Ascending aorta (tissue), 2 donors: ENCODE measurements at places on chromosomes 1 and 21.

DNA sequence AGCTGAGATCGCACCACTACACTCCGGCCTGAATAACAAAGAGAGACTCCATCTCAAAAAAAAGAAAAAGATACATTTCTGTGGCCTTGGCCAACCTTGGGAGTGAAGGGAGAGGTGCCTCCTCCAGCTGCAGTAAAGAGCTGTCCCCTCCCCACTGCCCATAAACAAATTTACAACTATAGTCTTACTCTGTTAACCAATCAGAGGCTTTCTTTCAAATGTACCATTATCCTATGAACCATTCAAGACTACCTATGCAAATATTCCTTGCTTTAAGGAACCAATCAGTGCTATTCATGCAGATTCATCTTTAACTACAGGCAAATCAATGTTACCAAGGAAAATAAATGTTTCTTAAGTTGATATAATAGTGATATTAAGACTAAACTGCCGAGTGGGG lies 1.0 kb downstream of the CELA2B start:
- DNase-seq: no peak

- DNase-seq: no peak
Measured at GRCh38 chr1:80731241-80731894, 1069.4 kb upstream of the ADGRL2 start.

GRCh38 chr1:204867666-204868339 lies 2.9 kb upstream of the NFASC start:
- peak; percentile 48 for DNase-seq

- DNase-seq: no peak
Measured at GRCh38 chr1:41315871-41316270, 45.4 kb upstream of the FOXO6 start.

GRCh38 chr1:244779410-244779809 lies 56.0 kb upstream of the COX20 start:
- DNase-seq: no peak

- DNase-seq: no peak
Measured at GRCh38 chr1:223842784-223843183, 3.0 kb downstream of the TP53BP2 start.

DNA sequence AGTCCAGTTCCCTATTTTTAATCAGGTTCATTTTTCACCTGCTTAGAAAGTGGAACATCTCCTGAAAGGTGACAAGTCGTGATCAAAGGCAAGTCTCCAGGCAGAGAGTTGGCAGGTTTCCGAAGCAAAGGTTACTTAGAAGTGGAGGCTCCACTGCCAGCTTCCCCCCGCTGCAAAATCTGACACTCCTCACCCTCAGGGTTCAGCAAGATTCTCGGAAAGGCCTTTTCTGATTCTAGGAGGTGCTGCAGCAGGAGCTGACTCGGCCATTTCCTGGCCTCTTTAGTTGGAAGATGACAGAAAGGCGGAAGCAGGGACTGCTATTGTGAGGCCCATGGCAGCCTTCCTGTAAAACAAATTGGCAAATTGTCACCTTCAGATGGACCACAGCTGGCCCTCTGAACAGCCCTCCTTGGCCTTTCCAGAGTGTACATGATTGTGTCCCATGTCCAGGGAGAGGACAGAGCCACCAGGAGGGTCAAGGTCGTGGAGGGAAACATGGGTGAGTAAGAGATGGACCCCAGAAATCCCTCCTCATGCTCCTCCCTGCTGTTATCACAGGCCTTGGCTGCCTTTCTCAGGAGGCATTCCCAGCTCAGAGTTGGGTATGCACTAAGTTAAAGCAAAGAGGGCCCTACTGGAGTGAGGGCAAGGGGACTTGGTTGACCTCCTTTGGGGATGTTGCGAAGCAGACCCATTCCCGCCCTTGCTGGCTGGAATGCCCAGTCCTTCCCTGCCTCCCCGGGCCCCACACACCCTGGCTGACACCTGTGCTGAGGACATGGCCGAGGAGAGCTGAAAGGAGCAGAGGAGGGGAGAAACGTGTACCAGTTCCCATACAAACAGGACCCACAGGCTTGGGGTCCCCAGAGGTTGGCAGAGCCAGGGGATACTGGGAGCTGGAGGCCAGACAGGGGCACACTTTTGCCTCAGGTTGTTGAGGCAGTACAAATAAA lies 115.5 kb upstream of the IRF2BP2 start:
- peak; percentile 75 for DNase-seq

DNA sequence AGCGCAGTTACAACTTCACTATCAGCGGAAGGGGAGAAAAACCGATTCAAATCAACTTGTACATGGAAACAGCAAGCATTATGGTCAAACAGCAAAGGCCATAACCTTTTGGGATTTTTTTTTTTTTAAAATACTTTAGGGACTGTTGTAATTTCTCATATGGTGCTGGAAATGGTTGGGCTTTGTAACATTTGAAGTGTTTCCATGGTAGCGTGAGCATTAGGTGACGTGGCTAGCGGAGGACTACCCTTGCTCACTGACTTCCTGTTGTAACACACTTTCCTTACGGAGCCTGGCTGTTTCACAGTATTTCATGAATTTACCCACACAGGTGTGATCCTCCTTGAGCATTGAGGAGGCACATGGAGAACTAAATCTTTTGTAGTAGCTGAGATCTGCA lies 269.5 kb downstream of the TM2D1 start:
- DNase-seq: no peak

- DNase-seq: no peak
Measured at GRCh38 chr1:41518471-41518870, 34.0 kb upstream of the EDN2 start.

DNA sequence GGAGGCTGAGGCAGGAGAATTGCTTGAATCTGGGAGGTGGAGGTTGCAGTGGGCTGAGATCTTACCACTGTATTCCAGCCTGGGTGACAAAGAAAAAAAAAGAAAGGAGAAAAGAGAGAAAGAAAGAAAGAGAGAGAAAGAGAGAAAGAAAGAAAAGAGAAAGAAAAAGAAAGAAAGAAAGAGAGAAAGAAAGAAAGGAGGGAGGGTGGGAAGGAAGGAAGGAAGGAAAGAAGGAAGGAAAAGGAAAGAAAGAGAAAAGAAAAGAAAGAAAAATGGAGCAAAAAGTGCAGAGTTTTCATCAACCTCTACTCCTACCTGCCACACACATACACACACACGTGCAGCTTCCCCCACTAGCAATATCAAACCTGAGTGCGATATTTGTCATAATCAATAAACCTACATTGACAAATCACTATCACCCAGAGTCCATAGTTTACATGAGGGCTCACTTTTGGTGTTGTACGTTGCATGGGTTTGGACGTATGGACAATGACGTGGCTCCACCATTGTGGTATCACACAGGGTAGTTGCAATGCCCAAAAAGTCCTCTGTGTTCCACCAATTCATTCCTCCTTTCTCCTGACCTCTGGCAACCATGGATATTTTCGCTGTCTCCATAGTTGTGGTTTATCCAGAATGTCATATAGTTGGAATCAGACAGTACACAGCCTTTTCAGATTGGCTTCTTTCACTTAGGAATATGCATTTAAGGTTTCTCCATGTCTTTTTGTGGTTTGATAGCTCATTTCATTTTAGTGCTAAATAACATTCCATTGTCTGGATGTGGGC lies 36.5 kb downstream of the EVA1C start:
- DNase-seq: no peak

DNA sequence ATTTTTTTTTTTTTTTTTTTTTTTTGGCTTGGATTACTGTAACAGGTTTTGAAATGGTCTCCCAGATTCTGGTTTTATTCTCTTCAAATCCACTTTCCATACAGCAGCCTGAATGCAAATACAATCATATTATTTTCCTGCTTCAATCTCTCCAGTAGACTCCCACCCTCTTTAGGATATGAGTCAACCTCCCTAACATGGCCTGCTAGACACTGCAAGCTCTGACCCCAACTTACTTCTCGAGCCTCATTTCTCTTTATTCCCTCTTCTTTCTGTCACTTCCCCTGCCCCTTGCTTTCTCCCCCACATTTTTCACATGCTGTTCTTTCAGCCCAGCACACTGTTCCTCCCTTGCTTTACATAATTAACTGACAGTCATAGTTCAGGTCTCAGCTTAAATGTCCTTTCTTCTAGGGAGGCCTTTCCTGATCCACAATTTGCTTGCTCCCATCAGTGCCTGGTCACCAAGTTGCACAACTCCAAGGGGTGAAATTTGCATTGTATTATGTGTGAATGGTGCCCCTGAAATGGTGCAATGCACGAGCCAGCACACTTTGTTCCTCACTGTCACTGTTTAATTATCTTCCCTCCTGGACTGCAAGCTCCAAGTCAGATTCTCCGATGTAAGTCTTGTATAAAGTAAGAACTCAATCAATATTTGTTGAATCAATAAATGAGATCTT lies 22.1 kb upstream of the IL19 start:
- DNase-seq: no peak

DNA sequence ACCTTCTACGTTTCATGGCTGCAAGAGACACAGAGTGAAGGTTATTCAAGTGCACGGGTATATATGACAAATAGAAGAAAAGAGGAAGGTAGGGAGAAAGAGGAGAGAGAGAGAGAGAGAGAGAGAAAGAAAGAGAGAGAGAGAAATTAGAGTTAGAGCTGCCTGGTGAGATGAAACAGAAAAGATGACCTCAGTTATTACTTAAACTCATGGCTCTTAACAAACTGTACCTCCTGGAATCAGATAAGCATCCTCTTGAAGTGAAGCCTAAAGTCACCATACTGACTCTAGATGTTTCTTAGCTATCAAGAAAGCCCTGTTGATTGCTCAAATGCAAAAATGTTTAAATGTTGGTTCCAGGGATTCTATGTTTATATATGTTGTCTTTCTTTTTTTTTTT lies 597.7 kb upstream of the ZP4 start:
- DNase-seq: no peak

- no peak for DNase-seq
Measured at GRCh38 chr1:70299472-70299871, 55.0 kb downstream of the ANKRD13C start.

DNA sequence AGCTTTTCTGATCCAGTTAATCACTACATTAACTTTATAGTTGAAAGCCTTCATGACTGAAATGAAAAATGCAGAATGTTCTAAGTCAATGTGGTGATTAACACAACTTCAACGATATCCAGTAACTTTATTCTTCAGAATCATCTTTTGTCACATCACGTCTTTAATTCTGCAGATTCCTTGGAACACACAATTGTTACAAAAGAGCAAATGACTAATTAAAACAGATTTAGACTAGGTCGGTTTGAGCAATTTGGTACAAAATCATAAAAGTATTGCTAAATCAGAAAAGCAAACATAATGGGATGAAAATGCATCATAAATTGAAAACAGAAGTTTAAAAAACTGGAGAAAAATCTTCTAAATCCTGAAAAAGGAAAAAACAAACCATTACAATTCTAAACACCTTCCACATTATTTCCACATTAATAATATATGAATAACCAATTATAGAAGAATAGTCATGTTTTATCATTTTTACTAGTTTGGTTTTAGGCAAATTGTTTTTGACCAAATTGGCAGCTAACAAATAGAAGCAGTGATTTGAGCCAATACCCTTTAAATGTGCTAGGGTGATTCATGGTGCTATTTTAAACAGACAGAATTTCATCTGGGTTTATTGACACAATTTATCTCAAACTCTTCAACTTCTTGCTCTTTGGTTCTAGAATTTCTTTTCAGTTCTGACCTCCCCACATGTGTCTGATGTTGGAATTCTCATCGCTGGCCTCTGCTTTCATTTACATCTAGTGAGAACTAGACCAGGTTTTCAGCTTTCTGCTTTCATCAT lies 468.1 kb upstream of the PTBP2 start:
- DNase-seq: no peak

GRCh38 chr1:14240265-14240664 lies 358.2 kb upstream of the KAZN start:
- DNase-seq: no peak

- DNase-seq: no peak
Measured at GRCh38 chr1:97378596-97378995, 542.2 kb downstream of the DPYD start.

- peak; percentile 83 for DNase-seq
Measured at GRCh38 chr21:25561668-25562641, 45.3 kb downstream of the MRPL39 start.

DNA sequence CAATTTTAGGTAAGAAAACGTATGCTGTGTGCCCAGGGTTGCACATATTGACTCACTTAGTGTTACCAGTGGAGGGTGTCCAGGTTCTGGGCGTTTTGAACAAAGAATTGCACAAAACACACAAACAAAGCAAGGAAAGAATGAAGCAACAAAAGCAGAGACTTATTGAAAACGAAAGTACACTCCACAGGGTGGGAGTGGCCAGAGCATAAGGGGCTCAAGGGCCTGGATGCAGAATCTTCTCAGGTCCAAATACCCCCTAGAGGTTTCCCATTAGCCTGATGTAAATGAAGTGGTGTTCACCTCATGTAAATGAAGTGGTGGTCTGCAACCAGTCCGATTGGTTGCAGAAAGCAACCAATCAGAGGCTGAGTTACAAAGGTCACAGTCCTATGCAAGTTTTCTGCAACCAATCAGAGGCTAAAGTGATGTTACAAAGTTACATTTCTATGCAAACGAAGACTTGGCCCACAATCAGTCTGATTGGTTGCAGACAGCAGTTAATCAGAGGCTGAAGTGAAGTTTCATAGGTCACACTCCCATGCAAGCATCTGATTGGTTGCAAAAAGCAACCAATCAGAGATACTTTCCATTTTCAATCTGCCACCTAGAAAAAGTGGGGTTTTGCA lies 228.3 kb downstream of the ST6GALNAC3 start:
- DNase-seq: no peak

- no peak for DNase-seq
Measured at GRCh38 chr1:221397141-221397540, 344.7 kb downstream of the DUSP10 start.

- DNase-seq: no peak
Measured at GRCh38 chr21:19236209-19236608, 832.6 kb upstream of the TMPRSS15 start.

- no peak for DNase-seq
Measured at GRCh38 chr1:41673378-41673777, 188.9 kb upstream of the EDN2 start.

DNA sequence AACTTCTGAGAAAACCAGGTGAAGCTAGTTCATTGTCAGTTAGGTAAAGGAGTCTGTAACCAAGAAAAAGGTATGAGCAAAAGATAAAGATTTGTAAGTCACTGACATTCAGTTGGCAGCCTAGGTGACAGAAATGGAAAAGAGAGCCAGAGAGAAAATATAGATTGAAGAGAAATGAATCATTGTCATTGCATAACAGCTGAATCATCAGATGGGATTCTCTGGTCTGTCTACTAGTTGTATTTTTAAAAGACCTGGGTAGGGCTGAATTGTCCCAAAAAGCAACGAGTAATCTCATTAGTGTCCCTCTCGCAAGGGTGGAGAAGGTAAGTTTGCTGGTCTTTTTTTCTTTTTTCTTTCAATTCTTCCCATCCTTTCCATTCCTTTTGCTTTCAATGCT lies 36.6 kb downstream of the PTGS2 start:
- DNase-seq: no peak

DNA sequence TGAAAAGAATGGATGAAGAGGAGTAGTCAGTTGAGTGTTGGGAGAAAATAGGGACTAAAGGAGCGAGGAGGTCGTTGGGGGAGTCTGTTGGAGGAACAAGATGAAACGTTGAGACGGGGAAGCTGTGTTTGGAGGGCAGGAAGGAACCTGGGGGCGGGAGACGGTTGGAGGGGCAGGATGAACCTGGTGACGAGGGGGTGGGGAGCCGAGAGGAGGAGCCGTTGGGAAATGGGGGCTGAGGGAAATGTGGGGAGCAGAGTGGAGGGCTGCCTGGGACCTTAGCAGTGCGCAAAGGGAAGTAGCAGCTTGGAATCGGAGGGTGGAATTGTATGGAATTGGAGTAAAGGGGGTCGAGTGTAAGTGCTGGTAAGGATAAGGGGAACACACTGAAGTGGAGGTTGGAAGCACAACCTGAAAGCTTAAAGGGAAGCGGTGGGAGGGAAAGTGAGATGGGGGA lies 630 bp downstream of the MTF2 start:
- DNase-seq: no peak
